ENCODE measurements at places on chromosomes 5 and 9.

- no peak for DNase-seq
Observed at GRCh38 chr5:174420651-174421407, 303.6 kb upstream of the MSX2 start.

GRCh38 chr5:3324421-3325101, 271.1 kb upstream of the IRX1 start:
- no peak for DNase-seq

DNA sequence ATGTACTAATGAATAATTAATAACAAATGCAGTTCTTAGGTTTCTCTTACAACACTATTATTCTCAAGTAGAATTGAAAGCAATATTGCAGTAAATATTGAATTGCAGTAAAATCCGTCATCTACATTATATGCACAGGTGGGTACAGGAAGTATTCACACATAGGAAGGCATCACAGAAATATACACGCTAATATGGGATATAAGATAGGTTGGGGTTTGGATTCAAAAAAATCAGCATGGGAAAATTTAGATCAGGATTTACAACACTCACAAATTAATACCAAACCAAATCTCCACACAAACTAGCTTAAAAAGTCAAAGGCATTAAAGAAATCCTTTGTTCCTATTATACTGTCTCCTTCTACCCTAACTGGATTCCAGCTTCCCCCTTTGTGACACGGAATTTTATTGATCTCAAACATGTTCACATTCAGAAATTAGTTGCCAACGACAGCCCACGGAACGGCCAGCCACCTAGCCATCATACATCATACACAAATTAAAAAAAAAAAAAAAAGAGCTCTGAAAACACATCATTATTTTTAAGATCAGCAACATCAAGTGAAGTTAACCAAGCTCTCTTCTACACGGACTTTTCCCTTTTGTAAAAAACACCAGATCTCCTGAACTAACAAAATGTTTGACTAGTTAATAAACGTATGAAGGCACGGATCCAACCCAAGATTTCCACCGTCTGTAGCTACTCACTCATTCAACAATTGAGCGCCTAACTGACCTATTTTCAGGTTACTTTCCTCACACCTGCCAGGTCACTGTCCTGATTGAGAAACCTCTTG, 2.2 kb downstream of the NR6A1 start:
- no peak for DNase-seq

- no peak for DNase-seq
Observed at GRCh38 chr5:683551-684481, 9.3 kb downstream of the TPPP start.

GRCh38 chr9:133954862-133955529, 37.1 kb downstream of the VAV2 start:
- DNase-seq = no peak

DNA sequence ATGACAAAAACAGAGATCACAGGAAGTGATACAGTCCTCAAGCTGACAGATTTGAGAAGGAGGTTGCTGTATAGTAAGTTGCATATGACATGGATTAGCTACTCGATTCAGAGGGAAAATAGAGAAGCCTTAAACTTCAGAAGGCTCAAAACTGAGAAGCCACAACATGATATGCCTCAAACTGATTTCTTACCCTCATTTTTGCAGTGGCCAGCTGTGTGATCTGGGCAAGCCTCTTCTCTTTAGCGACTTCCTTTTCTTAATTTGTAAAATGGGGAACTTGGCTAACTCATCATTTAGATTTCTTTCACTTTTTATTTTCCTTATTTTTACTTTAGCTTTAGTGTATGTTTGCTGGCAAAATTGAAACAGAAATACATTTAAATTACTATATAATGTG, 421.1 kb downstream of the KIF4B start:
- DNase-seq = no peak

- no peak for DNase-seq
Observed at GRCh38 chr5:95087816-95088317, 197.0 kb downstream of the MCTP1 start.

DNA sequence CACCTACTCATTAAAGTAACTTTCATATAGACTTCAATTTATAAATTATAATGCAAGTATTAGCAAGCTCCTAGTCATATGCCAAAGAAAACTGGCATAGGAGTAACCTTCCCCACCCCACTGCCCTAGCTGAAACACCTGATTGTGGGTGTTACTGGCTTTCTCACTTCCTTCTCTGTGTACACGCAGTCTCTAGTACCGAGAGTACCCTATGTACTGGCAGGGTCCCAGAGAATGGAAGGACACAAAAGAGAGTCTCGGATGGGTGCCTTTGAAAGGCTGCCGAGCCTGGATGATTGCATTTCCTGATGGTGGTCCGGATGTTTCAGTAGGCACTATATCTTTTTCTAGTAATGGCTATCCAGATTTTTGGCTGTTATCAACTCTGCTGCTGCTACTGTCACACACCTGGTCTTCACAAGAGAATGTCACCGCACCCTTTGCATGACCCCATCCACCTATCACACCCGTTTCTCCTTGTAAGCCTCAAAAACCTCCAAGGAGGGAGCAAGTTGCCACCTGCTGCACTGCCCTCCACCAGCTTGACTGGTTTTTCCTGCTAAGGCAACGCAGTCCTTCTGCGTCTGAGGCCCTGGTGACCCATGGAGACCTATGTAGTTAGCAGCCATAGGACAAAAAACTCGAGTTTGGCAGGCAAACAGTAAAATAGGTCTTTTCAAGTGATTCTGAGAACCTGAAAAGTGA, 53.8 kb upstream of the CLINT1 start:
- peak; percentile 51 for DNase-seq

DNA sequence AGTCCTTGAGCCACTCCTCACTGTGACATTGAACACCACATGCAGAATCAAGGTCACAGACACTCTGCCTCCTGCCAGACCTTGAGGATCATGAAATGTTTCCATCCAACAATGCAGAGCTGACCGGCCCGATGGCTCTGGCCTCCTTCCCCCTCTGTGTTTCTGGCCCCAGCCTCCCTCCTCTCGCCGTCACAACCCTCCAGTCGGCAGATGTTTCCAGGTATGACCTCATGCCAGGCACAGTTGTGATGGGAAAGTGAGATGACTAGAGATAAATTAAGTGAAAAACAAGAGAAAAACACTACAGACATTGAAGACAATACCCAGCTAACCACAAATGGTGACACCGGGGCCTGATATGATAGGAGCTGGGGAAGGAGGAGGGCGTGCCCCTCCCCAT, 9.8 kb downstream of the NTNG2 start:
- no peak for DNase-seq

DNA sequence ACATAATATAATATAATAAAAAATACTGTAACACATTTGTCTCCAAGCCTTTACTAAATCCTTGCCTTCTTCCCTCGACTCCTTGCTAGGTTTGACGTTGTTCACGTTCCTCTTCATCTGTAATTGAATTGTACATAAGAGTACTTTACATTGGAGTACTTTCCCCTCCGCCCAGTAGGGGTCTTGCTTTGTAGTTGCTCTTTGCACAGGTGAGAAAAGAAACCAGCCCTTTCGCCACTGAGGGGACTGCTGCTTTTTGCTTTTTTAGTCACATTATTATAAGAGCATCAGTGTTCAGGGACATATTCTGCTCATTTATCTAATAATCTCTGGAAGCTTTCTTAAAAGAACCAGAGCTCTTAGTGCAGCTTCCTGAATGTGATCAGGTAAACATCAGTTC, 115.0 kb downstream of the CETN3 start:
- DNase-seq = no peak

GRCh38 chr9:77839459-77840140, 191.5 kb upstream of the GNA14 start:
- peak; percentile 72 for DNase-seq

GRCh38 chr5:74988273-74988983, 63.9 kb downstream of the GCNT4 start:
- no peak for DNase-seq

- peak; percentile 82 for DNase-seq
Observed at GRCh38 chr5:79318935-79319614, 83.1 kb downstream of the JMY start.

All from kidney tubule cell (primary cell).